Cardiac muscle cell (in vitro differentiated cells and primary cell): ENCODE measurements at places on chromosomes 13 and 19. TPM values are rescaled to one million over a fixed set of nuclear protein-coding genes. Genes with fewer than 3 reads are reported as not detected.

The FFAR3 gene
- 0.21 TPM in 1 of 2 replicates, not detected in the other for total RNA-seq

The B3GNT3 gene
- not detected in 2 replicates for total RNA-seq

The TNFSF11 gene
- 0.07 TPM in 1 of 2 replicates, not detected in the other for total RNA-seq

The KIRREL2 gene
- 3.5 and 4.2 TPM in 2 replicates for total RNA-seq

GRCh38 chr13:107992542-107992941 lies 222.8 kb downstream of the LIG4 start:
- H3K36me3 ChIP-seq = no peaks in the 10 kb centered on the region
- no peak for DNase-seq
- no peak overlapping the region for H3K27ac ChIP-seq
- H3K27me3 ChIP-seq = no peaks in the 10 kb centered on the region
- no peak overlapping the region for H3K4me3 ChIP-seq
- no peaks in the 10 kb centered on the region for H3K4me1 ChIP-seq

GRCh38 chr19:13172346-13173138 lies 22.3 kb downstream of the IER2 start:
- DNase-seq = peak; percentile 54
- no peaks in the 10 kb centered on the region for H3K36me3 ChIP-seq
- no peaks in the 10 kb centered on the region for H3K4me1 ChIP-seq
- H3K4me3 ChIP-seq = no peak overlapping the region

GRCh38 chr13:77980592-77980991 lies 62.0 kb upstream of the EDNRB start:
- no peak overlapping the region for H3K4me3 ChIP-seq
- no peaks in the 10 kb centered on the region for H3K36me3 ChIP-seq
- no peak overlapping the region for H3K27ac ChIP-seq
- peak; percentile 85 for DNase-seq

GRCh38 chr19:14561847-14562351 lies 10.0 kb downstream of the NDUFB7 start:
- DNase-seq = peak; percentile 48
- no peaks in the 10 kb centered on the region for H3K27me3 ChIP-seq
- peak overlapping the region; percentile 92 for H3K27ac ChIP-seq
- peaks cover 28% of the 10 kb centered on the region for H3K4me1 ChIP-seq
- H3K4me3 ChIP-seq = no peak overlapping the region
- peaks cover 3% of the 10 kb centered on the region for H3K36me3 ChIP-seq

GRCh38 chr13:83295686-83296085 lies 586.6 kb downstream of the SLITRK1 start:
- H3K36me3 ChIP-seq = no peaks in the 10 kb centered on the region
- H3K4me1 ChIP-seq = no peaks in the 10 kb centered on the region
- DNase-seq = no peak

DNA sequence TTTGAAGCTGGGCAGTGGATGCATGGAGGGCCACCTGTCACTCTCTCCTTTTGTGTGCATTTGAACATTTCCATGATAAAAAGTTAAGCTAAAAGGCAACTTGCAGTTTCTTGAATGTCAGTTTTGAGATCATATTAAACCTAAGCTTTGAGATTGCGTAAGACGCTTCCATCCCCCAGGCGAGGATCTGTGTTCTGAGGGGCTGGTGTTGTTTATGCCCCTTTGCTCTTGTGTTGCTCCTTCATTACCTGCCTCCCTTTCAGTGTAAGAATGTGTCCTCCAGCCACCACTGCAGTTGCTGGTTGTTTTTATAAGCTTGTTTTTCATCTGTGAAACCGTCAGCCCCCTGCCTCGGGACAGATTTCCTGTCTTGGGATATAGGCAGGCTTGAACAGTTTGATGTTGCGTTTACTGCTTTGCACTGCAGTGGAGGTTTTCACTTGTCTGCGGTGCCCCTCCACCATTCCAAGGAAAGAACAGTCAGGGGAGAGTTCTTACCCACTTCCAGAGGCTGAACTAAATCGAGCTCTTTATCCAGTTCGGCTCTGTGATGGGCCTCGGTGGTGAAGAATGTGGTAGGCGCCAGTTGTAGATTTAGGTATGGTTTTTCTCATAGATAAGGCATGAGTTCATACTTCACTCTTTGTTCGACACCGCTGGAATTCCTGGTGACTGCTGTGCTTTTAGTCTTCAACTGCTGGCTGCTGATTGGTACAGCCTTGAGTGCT lies 96.8 kb downstream of the ARHGEF7 start:
- no peak overlapping the region for H3K4me3 ChIP-seq
- peaks cover 27% of the 10 kb centered on the region for H3K4me1 ChIP-seq
- peak; percentile 66 for DNase-seq
- H3K27ac ChIP-seq = peak overlapping the region; percentile 77
- H3K27me3 ChIP-seq = no peaks in the 10 kb centered on the region

DNA sequence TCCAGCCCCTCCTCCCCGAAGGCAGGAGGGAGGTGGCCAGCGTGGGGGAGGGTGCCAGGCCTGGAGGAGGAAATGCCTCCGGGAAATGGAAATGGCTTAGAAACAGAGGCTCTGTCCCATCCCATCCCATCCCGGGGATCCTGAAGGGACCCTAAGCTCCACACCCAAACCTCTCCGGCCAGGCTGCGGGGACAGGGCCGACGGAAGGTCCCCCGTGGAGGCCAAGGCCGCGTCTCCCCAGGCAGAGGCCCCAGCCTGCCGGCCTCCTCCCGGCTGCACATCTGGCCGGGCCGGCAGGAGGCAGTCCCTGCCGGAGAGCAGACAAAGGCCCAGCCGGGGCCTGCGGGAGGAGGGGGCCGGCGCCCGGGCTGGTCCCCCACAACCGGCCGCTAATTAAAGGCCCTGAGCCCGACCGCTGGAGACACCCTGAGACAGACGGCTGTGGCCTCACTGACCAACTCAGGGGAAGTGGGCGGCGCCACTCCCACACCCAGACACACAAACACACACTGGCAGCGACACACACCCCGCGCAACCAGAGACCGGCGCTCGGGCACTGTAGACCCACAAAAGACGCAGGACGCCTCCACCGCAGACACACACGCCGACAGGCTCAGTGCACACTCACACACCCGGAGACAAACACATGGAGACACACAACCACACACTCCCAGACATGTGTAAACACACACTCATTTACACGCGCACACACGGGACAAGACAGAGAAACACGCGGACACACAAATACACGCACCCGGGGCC lies 1.1 kb downstream of the ADAMTS10 start:
- no peaks in the 10 kb centered on the region for H3K27me3 ChIP-seq
- H3K27ac ChIP-seq = peak overlapping the region; percentile 52
- H3K4me1 ChIP-seq = no peaks in the 10 kb centered on the region
- H3K36me3 ChIP-seq = peaks cover 3% of the 10 kb centered on the region

DNA sequence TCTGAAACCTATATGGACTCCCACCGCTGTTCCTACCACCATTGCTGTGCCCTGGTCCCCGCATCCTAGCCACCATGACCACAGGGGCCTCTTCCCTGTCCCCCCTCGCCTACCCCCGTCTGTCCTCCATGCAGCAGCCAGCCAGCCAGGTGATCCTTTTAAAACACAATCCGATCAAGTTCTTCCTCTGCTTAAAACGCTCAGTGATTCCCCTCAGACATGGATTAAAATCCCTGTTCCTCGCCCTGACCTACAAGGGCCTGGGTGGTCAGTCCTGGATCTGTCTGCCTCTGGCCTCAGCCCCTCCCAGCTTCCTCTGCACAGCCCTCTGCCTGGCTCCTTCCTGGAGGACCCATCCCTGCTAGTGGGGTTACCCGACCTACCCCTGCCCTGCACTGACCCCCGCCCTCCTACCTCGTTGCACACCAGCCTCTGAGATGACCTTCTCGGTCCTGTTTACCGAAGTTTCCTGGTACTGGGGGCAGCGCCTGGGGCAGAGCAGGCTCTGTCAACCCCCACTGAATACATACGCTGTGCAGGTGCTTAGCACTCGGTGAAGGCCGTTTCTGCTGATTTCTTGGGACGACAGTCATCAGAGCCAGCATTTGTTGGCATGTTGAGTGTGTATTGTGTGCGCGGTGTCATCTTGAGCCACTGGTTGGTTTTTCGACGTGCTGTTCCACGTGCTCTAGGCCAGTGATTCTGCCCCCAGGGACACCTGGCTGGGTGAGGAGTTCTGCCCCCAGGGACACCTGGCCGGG lies 14.7 kb upstream of the LENG8 start:
- H3K4me1 ChIP-seq = peaks cover 9% of the 10 kb centered on the region
- no peak overlapping the region for H3K4me3 ChIP-seq
- H3K27me3 ChIP-seq = no peaks in the 10 kb centered on the region
- no peak overlapping the region for H3K27ac ChIP-seq
- H3K36me3 ChIP-seq = no peaks in the 10 kb centered on the region

GRCh38 chr19:30135797-30136196 lies 193.8 kb downstream of the URI1 start:
- H3K36me3 ChIP-seq = no peaks in the 10 kb centered on the region
- H3K4me3 ChIP-seq = no peak overlapping the region
- H3K27me3 ChIP-seq = no peaks in the 10 kb centered on the region
- no peak overlapping the region for H3K27ac ChIP-seq
- no peak for DNase-seq

- no peaks in the 10 kb centered on the region for H3K36me3 ChIP-seq
- no peak for DNase-seq
- peaks cover 4% of the 10 kb centered on the region for H3K4me1 ChIP-seq
Measured at GRCh38 chr19:2287585-2288337, 5.8 kb upstream of the PEAK3 start.

DNA sequence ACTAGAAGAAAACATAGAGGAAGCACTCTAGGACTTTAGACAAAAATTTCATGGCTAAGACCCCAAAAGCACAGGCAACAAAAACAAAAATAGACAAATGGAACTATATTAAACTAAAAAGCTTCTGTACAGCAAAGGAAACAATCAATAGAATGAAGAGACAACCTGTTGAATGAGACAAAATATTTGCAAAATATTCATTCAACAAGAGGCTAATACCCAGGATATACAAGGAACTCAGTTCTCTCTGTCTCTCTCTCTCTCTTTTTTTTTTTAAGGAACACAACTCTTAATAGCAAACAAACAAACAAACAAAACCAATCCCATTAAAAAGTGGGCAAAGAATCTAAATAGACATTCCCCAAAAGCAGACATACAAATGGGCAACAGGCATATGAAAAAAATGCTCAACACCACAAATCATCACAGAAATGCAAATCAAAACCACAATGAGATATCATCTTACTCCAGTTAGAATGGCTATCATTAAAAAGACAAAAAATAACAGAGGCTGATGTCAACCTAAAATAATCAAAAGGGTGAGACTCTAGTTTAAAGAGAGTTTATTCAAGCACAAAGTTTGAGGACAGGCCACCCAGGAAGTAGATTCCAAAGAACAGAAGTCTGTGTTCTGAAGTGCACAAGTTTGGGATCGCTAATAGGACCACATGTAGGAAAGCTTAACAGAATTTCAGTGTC lies 27.1 kb upstream of the SLC7A9 start:
- H3K4me3 ChIP-seq = no peak overlapping the region
- no peak overlapping the region for H3K27ac ChIP-seq
- H3K36me3 ChIP-seq = peaks cover 2% of the 10 kb centered on the region
- no peak for DNase-seq
- no peaks in the 10 kb centered on the region for H3K4me1 ChIP-seq
- no peaks in the 10 kb centered on the region for H3K27me3 ChIP-seq

DNA sequence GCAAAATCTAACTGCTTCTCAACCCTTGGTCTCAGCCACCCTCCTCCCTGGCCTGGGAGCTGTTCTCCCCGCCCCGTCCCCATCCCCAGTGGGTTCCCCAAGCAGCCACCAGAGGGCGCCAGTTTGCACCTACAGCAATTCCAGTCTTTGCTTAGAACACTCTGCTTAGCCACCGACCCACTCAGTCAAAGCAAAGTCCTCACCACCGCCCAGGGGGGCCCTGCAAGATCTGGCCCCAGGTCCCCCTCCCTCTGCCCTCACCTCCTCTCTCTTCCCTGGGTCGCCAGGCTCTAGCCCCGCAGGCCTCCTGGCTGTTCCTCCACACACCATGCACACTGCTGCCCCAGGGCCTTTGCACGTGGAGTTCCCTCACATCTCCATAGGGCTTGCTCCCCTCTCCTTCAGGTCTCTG lies 12.4 kb downstream of the TMEM143 start:
- peak; percentile 66 for DNase-seq
- H3K4me1 ChIP-seq = no peaks in the 10 kb centered on the region
- no peaks in the 10 kb centered on the region for H3K27me3 ChIP-seq
- no peak overlapping the region for H3K27ac ChIP-seq

DNA sequence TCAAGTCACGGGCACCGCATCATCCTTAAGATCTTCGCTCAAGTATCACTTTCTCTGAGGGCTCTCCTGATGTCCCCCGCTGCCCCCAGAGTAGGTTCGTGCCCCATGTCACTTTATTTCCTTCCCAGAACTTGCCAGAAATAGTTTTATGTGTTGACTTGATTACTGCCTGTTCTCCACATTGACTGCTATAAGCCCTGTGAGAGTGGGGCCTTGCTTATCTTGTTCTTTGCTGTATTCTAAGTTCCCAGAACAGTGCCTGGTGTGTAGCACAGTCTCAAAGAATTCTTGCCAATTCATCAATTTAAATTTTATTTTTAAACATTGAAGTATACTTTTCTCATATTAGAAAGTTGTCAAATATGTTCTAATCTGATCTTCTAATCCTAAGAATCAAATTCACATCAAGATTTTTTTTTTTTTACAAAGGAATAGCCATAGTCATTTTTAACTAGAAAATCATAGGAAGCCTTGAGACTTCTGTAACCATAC lies 32.1 kb upstream of the GPR183 start:
- peak; percentile 18 for DNase-seq
- H3K4me3 ChIP-seq = no peak overlapping the region
- H3K27me3 ChIP-seq = no peaks in the 10 kb centered on the region
- peaks cover 27% of the 10 kb centered on the region for H3K4me1 ChIP-seq
- peak overlapping the region; percentile 77 for H3K27ac ChIP-seq

GRCh38 chr19:50978772-50979390 lies 4.8 kb downstream of the KLK7 start:
- no peak for DNase-seq
- peaks cover 9% of the 10 kb centered on the region for H3K27me3 ChIP-seq
- H3K27ac ChIP-seq = no peak overlapping the region
- H3K36me3 ChIP-seq = no peaks in the 10 kb centered on the region

DNA sequence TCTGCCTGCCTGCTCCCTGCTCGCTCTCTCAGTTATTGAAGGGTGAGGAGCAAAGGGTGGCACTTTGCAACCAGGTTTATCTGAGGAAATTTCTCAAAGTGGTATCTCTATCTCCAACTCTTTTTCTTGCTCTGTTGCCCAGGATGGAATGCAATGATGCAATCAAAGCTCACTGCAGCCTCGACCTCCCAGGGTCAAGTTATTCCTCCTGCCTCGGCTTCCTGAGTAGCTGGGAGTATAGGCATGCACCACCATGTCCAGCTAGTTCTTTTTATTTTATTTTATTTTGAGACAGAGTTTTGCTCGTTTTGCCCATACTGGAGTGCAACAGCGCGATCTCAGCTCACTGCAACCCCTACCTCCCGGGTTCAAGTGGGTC lies 4.9 kb downstream of the ACTMAP start:
- DNase-seq = no peak
- peaks cover 16% of the 10 kb centered on the region for H3K4me1 ChIP-seq
- no peaks in the 10 kb centered on the region for H3K36me3 ChIP-seq
- H3K4me3 ChIP-seq = no peak overlapping the region

GRCh38 chr13:23980160-23980551 lies 82.9 kb upstream of the C1QTNF9B start:
- no peaks in the 10 kb centered on the region for H3K36me3 ChIP-seq
- DNase-seq = peak; percentile 89
- H3K27me3 ChIP-seq = no peaks in the 10 kb centered on the region
- peak overlapping the region; percentile 63 for H3K4me3 ChIP-seq

- DNase-seq = no peak
- no peaks in the 10 kb centered on the region for H3K36me3 ChIP-seq
- no peaks in the 10 kb centered on the region for H3K27me3 ChIP-seq
- H3K4me3 ChIP-seq = no peak overlapping the region
- H3K27ac ChIP-seq = no peak overlapping the region
- no peaks in the 10 kb centered on the region for H3K4me1 ChIP-seq
Measured at GRCh38 chr19:7000333-7000732, 20.9 kb downstream of the MBD3L2B start.
